ENCODE measurements at places on chromosomes 6 and 20.

GRCh38 chr20:24937579-24937978 lies 11.5 kb upstream of the CST7 start:
- no peak for DNase-seq

- no peak for DNase-seq
These were observed 92.9 kb upstream of the NAA20 start for GRCh38 chr20:19924255-19924654.

DNA sequence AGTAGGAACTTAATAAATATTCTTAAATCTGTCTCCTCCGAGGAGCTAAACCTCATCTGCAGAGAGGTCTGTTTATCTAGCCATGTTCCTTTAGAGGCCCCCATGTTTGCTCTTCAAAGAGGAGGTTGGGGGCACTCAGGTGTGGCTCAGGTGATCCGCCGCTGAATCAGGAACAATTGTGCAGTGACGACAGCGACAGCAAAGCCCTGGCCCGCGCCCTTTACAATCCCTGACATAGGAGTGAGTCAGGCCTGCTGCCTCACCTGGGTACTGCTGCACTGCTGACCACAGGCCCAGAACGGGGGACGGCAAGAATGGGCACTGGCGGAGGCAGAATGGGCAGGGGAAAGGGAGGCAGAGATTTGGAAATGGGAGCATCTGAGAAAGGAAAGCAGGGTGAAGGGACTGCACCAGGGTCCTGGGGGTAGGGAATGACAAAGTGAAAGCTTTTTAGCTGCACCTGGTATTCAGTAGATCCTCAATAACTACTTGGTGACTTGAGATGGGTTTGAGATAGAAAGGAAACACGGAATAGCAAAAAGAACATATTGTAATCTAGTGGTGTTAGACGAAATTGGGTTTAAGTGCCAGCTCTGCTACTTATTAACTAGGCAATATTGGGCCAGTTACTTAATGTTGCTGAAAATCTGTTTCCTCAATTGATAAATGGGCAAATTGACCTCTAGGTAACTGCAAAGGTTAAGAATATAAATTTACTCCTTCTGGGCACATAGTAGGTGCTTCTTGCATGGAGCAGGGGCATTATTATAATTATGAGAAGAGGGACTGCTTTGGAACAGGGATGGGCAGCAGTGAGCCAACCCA lies 5.4 kb upstream of the IER3 start:
- DNase-seq: no peak

GRCh38 chr6:163820745-163821458 lies 406.4 kb downstream of the QKI start:
- DNase-seq: no peak

DNA sequence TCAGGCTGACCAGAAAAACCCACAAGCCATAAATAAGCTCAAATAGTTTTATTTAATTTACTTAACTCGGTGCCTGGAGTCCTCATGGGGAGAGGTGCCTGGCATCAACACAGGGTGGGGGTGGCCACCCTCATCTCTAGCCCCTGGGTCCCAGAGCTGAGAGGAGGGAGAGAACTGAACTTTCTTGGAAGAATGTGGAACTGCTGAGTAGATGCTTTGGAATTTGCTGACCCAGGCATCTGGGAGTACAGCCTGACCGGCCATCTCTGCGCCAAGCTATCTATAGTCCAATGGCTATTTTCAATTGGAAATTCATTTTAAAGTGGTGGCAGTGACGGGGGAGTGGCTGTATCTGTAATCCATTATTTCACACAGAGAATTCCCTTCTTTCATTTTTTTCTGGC lies 104.8 kb downstream of the CDH26 start:
- no peak for DNase-seq

DNA sequence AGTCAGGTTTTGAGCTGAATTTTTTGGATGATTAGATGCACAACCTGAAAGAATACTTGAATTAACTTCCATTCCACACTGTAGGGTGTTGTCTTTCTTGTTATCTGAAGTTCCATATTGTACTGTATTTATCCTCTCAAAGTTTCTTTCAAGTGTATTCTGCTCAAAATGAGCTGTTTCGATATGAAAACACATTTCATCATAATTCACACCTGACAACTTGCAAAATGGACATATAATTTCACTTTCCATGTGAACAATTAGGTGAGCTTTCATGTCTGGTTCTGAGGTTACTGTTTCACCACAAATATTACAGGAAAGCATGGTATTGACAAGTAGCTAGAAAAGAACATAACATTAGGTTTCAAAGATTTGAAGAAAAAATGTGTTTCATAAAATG lies 1.7 kb downstream of the ZUP1 start:
- no peak for DNase-seq

DNA sequence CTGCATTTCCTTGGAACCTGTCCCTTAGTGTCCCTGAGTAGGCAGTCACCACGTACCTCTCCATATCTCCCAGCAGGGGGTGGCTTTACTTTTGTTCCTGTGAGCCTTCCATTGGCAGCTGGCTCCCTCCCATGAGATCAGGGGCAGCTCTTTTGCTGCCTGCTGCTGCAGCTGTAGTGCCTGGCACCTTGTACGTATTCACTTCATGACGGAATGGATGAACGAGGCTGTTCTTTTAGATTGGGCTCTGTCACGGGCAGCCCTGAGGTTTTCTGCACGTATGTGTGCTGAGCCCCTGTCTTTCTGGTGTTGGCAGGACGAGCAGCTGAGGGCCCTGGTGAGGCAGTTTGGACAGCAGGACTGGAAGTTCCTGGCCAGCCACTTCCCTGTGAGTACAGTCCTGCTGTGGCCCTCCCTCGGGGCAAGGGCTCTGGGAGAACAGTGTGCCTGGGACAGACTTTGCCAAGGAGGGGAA lies 14.6 kb downstream of the MYBL2 start:
- DNase-seq: no peak

- DNase-seq: no peak
These were observed 58.9 kb downstream of the GMDS start for GRCh38 chr6:2186516-2186915.

- no peak for DNase-seq
These were observed 237.5 kb upstream of the ECI2 start for GRCh38 chr6:4372866-4373265.

GRCh38 chr6:144334150-144334708 lies 49.1 kb downstream of the UTRN start:
- no peak for DNase-seq

GRCh38 chr6:5063617-5064016 lies 21.5 kb upstream of the PPP1R3G start:
- DNase-seq: no peak

DNA sequence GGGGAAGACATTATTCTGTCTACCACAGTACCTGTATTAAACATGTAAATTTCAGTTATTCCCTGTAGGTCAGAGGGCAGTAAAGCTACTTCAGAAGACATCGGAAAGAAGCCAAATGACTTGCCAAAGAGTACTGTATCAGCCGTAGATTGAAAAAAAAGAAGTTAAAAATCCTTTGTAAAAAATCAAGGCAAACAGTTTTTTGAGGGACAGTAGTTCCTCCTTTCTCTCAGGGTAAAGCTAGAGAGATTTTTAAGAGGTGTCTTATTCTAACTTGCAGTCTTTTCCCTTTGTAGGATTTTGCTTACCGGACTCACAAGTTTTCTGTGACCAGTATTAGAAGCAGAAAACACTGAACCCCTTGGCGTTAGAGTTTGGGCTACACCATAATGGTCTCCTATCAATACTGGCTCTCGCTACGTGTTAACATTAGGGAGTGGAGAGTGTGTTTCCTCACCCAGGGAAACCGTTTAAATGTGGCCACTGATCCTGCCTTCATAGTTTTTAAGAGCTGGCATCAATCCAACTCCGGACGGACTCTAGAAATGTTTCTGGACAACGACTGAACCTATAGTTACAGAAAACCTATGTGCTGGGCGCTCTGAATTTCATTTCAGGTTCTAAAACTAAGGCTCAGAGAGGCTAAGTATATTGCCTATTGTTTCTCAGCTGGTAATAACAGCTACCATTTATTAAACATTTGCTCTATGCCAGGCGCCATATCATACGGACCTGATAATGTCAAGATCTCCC lies 1.3 kb upstream of the ASXL1 start:
- no peak for DNase-seq

DNA sequence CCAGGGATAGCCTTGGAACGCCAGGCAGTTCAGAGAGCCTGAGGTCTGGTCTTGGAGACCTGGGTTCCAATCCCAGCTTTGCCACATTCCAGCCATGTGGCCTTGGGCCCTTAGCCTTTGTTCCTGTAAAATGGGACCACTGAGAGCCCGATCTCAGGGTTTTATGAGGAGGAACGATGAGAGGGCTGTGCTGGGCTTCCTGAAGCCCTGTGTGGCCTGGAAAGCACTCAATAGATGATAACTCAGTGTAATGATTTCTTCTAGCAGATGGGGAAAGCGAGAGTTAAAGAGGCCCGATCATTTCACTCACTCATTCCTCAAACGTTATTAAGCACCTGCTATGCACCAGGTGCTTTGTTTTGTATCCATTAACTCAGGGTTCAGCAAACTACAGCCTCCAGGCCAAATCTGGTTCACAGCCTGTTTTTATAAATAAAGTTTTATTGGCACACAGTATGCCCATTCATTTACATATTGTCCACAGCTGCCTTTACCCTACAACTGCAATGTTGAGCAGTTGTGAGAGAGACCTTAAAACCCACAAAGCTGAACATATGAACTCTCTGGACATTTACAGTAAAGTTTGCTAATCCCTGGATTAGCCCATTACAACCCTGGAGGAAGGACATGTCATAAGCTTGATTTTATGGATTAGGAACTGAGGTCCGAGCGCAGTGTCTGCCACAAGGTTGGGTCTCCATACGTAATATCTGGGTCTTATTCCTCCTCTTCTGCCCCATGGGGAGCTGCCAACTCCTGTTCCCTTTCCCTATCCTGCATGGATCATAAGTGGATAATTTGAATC lies 90.4 kb downstream of the CEBPB start:
- DNase-seq: no peak

GRCh38 chr6:30019819-30020218 lies 41.2 kb upstream of the POLR1H start:
- no peak for DNase-seq

GRCh38 chr6:170522565-170523183 lies 30.4 kb downstream of the PSMB1 start:
- no peak for DNase-seq

DNA sequence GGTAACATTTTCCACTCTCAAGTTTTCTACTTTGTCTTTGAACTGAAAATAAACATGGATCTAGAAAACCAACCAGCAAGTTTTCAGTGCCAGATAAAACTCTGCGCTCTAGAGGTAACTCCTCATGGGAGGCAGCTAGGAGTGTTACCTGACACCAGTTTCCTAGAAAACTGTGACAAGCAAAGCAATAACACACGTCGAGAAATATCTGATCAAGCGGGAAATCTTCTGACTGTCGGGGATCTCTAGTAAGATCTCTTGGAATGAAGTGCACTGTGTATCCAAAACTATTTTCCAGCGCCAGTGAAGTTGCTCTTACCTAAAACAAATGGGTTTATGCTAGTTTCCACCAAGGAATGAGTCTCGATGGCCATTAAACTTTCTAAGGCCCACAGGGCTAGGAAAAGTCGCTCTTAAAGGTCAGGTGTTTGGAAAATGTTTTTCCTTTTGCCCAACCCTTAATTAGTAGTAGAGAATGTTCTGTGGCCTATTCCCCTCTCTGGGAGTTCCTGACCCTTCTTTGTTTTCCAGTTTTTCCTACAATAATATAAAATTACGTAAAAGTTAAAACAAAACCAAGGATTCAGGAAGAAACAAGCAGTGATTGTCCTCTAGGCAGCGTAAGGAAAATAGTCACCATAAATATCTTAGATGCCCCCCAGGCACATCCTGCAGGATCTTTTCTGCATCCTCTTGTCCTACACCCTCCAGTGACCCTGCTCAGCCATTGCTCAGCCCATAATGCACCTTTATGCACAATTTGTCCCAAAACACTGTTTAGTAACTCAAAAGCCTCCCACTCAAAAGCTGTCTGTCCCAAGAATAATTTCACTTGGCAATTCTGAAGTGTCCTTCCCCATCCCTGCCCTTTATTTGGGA lies 137.7 kb upstream of the AKAP12 start:
- no peak for DNase-seq

GRCh38 chr6:111982681-111983080 lies 71.2 kb upstream of the CCN6 start:
- no peak for DNase-seq

DNA sequence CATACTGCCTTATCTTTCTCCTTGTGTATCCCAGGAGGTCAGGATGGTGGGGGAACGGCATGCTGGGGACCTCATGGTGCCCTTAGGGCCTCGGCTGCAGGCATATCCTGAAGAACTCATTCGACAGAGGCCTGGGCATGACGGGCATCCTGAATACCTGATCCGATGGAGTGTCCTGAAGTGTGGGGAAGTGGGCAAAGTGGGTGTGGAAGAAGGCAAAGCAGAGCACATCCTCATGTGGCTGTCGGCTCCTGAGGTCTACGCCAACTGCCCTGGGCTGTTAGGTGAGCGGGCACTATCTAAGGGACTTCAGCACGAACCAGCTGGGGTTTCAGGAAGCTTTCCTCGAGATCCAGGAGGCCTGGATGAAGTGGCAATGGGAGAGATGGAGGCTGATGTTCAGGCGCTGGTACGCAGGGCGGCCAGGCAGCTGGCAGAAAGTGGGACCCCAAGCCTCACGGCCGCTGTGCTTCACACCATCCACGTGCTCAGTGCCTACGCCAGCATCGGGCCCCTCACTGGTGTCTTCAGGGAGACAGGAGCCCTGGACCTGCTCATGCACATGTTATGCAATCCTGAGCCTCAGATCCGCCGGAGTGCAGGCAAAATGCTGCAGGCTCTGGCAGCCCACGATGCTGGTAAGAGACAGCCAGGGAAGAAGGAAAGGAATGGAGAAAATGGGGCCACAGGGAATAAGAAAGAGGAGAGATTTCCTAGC lies 2.4 kb downstream of the CUL9 start:
- no peak for DNase-seq

Data from stimulated activated CD4-positive, alpha-beta T cell treated with anti-CD3 and anti-CD28 coated beads, Interleukin-12 subunit alpha, Interleukin-12 subunit beta, amount 100 ng/mL, for 48 hours (primary cell).